Cardiac fibroblast (primary cell): ENCODE measurements at places on chromosomes 6 and 20.

- no peak for DNase-seq
These were observed 23.9 kb downstream of the KDM1B start for GRCh38 chr6:18178960-18179615.

- no peak for DNase-seq
These were observed 91.3 kb downstream of the LYRM2 start for GRCh38 chr6:89547281-89547680.

DNA sequence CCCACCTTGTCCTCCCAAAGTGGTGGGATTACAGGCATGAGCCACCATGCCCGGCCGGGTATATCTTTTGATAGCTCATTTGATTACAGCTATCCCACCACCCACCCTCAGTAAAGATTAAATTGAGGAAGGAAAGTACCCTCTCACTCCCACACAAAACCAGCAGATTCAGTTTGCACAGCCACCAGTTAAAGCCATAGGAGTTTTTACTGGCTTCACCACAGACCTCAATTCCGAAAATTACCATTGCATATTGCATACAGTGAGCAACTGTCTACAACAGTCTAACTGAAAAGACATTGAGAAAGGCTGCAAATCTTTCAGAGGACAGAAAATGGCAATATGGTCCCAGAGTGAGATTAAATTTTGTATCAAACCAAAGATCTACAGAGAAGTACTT, 34.9 kb downstream of the ESF1 start:
- no peak for DNase-seq

DNA sequence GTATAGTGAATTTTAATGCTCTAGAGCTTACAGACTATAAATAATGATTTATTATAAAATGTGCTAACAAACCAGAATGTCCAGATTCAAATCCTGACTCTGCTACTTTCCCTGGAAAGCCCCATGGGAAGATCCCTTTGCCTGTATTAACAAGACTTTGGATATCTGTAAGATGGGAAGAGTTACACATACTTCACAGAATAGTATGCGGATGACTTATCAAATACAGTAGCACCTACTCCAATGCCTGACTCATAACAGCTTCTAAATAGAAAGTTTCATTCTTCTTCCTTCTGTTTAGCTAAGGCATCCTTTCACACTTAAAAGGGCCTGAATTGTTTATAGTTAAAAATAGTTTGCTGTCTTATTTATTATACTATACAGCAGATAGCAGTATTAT, 166.3 kb downstream of the KCNQ5 start:
- peak; percentile 50 for DNase-seq

DNA sequence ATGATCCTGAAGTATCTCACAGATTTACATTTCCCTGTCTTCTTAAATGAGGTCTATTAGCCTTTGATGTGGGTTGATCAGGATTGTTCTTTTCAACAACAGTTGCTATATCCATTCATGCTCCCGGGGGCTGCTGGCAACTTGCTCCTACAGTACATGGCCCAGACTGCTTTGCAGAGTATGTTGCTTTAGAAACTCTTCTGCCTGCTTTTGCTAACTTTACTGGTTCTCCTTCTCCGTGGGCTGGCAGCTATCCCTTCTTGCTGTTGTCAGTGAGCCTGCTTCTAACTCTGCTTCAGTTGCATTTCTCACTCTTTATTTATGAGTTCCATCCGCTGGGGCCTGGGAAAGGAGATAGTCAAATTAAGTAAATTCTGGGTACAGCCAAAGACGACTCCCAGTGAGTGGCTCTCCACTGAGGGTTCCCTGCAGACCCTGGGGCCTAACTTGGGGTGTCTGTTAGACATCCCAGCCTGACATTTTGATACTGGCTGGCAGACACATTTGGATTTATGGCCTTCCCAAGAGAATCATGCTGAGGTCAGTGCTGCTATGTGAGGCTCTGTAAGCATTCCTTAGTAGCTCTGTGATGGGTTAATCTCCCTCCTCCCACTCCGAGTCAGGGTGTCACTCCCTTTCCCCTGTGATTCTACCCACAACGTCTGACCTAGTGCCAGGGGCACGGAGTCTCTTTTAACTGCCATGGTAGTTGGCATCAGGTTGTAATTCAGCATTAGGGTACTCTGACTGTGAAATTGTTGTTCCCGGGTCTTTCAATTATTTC, 73.6 kb downstream of the SLX4IP start:
- peak; percentile 60 for DNase-seq

DNA sequence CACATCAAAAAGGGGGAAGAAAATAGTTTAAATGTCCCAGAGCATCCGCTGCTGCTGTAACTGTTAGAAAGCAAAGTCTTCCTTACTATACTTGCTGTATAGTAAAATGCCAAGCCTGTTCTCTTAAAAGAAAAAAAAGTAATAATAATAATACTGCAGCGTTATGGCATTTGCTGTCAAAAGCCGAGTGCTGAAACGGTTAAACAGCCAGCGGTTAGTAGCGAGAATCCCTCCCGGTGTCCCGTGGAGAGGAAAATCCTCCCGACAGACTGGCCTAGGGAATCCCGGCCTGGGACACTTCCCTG, 19.5 kb upstream of the NFATC2 start:
- peak; percentile 32 for DNase-seq

DNA sequence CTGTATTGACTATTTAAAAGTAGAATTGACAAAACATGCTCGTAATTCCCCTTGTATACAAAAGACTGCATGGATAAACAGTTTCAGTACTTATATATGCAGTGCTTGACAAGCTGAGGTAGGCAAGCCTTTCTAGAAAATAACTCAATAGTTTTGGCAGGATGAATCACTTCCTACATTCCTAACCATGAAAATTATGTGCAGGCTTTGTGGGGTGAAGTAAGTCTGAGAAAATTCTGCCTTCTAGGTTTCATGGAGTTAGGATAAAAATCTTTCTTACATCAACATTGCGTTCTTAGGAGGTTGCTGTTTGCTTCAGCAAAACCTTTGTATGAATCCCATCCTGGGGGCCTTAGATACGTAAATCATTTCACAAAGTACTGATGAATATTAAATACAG, 801.4 kb upstream of the EYS start:
- no peak for DNase-seq

- no peak for DNase-seq
These were observed 896.4 kb downstream of the TFAP2A start for GRCh38 chr6:9518431-9518830.
